ENCODE measurements at places on chromosomes 6 and 20.

GRCh38 chr20:61561111-61561830 is 309.2 kb downstream of the CDH4 start:
- no peak for DNase-seq

GRCh38 chr6:135043846-135044245 is 10.8 kb downstream of the HBS1L start:
- no peak for DNase-seq

GRCh38 chr20:3863317-3863716 is 16.7 kb downstream of the MAVS start:
- no peak for DNase-seq

DNA sequence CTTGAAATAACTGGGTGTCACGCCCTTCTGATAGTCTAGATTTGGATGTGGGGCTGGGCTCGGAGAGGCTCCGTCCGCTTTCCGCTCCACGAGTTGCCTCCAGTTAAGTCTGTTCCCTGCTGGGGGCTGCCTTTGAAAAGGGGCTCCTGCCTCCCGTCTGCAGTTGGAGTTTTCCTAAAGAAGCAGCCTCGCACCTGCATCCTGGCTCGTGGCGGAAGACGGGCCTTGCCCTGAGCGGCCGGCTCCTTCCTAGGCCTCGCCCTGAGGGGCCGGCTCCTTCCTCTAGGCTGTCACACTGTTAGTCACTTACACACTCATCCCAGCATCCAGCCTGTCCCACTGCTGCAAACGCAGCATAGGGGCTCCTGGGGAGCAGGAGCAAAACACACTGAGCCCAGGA is 74.4 kb downstream of the SMOC2 start:
- DNase-seq: no peak

- DNase-seq: no peak
Measured at GRCh38 chr6:47267301-47267700, 42.4 kb downstream of the TNFRSF21 start.

DNA sequence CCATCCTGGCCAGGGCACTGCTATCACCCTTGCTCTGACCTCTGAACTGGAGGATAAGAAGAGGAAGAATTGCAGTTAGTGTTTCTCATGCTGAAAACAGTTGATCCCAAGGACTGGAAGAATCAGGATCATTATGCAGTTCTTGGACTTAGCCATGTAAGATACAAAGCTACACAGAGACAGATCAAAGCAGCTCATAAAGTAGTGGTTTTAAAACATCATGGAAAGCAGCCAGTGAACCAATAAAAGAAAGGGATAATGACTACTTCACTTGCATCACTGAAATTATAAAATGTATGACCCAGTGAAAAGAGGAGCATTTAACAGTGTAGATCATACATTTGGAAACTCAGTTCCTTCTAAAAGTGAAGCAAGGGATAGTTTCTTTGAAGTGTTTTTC is 47.7 kb downstream of the DNAH8 start:
- no peak for DNase-seq

- no peak for DNase-seq
Measured at GRCh38 chr6:100175814-100176310, 181.8 kb upstream of the MCHR2 start.

GRCh38 chr20:17273717-17274116 is 46.9 kb downstream of the PCSK2 start:
- DNase-seq: no peak

- DNase-seq: no peak
Measured at GRCh38 chr20:12166053-12166717, 248.5 kb downstream of the BTBD3 start.

GRCh38 chr6:170537329-170537728 is 15.8 kb downstream of the PSMB1 start:
- DNase-seq: no peak

DNA sequence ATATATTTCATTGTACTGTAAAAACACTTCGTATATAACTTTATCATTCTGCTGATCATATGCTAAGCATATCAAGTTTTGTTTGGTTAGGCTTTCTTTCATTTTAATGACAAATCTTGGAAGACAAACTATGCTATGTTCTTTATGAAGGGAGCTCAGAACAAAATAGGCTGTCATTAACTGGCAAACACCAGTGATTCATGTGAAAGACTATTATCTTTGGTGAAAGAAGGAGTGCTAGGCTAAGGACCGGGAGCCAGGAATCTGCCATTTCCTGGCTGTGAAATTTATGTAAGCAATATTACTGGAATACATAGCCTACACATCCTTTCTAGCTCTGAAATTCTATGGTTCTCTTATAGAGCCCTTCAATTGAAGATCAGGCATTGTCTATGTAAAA is 136.2 kb upstream of the CCN2 start:
- DNase-seq: no peak

DNA sequence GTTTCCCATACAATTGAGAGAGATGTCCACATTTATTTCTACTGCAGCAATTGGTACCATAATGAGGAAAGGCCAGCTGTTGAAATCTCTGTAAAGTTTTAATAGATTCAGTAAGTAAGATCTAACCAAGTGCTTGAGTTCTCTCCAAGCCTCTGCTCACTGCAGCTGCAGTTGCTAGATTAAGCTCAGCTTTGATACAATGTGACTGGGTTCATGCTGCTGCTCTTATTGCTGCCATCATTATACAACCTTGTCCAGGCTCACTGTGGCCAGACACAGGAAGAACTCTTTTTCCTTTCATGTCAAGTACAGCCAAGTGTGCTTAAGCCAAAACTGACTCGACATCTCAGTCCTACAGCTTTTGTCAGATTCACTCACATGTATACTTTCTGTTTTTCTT is 423.5 kb downstream of the GJA1 start:
- DNase-seq: no peak

DNA sequence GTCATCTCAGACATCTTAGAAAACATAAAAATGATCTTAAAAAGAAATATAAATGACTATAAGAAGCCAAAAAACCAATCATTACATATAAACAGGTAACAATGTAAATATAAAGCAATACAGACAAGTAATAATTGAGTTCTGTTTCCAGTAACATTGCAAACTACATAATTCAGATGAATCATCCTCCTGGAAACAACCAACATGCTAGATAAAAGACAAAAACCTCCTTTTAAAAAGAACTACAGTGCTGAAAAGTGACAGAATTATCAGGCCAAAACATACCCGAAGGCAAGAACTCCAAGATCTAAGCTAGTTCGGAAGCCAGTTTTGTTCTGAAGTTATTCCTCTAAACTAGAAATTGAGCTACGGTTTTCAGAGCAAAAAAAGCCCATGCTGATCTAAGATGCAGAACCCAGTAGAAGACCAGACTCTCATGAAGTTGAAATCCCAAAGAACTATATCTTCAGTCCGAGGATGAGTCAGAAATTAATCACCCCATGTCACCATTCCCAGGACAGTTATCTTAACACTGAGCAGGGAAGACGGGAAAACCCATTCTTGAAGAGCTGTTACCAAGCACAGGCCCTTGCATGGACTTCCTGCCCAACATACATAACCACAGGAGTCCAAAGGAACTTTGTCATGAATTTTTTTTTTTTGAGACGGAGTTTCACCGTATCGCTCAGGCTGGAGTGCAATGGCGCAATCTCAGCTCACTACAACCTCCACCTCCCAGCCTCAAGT is 9.8 kb downstream of the PGM3 start:
- DNase-seq: no peak

GRCh38 chr6:10465629-10466499 is 51.0 kb upstream of the TFAP2A start:
- peak; percentile 35 for DNase-seq

- DNase-seq: no peak
Measured at GRCh38 chr6:68008445-68008844, 626.6 kb upstream of the ADGRB3 start.

DNA sequence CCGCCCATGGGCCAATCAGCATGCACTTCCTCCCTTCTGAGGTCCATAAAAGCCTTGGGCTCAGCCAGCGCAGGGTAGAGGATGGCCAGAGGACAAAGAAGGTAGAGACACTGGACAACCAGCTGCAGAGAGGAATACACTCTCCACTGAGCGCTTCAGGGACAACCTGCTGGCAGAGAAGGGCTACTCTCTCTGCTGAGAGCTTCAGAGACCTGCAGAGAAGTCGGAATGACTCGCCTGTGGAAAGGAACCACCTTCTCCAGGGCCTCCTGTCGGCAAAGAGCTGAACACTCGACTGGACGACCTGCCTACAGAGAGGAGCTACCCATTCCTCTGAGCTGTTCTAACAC is 31.4 kb upstream of the SLA2 start:
- DNase-seq: no peak

DNA sequence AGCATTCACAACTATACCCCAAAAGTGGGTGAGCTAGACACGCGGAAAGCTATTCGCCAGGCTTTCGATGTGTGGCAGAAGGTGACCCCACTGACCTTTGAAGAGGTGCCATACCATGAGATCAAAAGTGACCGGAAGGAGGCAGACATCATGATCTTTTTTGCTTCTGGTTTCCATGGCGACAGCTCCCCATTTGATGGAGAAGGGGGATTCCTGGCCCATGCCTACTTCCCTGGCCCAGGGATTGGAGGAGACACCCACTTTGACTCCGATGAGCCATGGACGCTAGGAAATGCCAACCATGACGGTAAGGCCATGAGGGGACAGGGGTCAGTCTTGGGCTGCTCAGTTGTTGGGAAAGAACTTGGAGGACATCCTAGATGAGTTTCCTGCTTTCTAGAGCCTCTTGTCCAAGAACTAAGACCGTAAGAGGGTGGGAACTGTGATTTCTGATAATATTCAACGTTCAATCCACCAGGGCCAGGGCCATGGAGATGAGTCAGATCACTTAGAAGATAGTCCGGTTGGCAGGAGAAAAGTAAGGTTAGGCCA is 23.4 kb downstream of the MMP24OS start:
- no peak for DNase-seq

- no peak for DNase-seq
Measured at GRCh38 chr20:8303651-8304050, 171.6 kb downstream of the PLCB1 start.

DNA sequence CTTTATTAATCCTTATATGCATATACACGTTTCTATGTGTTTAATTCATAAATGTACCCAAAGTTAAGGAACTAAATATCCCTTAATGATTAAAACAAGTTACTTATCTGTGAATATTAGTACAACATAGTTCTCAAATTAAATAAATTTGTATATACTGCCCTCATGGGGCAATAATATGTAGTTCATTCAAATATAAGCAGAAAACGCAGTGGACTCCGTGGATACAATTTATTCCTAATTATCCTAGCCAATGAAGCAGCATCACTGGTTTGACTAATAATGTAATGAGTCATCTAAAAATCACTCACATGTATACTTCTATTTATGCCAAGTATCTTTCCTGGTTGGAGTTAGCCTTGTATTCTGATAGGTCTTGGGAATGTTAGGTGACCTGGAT is 111.6 kb downstream of the TBC1D32 start:
- DNase-seq: no peak

- DNase-seq: no peak
Measured at GRCh38 chr6:162344646-162345010, 382.9 kb downstream of the PRKN start.

DNA sequence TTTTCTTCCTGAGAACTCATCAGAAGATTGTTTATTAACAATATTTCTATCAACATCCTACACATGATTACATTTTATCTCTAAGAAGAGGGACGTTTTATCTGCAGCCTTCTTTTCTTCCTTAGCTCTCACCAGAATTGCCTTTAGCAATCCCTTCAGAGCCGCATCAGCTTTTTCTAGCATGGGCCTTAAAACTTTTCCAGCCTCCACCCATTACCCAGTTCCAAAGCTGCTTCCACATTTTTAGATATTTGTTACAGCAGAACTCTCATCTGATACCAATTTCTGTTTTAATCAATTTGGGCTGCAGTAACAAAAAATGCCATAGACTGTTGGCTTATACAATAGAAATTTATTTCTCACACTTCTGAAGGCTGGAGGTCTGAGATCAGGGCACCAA is 281.5 kb downstream of the THBS2 start:
- no peak for DNase-seq

GRCh38 chr6:158755636-158756035 is 63.5 kb downstream of the EZR start:
- no peak for DNase-seq

DNA sequence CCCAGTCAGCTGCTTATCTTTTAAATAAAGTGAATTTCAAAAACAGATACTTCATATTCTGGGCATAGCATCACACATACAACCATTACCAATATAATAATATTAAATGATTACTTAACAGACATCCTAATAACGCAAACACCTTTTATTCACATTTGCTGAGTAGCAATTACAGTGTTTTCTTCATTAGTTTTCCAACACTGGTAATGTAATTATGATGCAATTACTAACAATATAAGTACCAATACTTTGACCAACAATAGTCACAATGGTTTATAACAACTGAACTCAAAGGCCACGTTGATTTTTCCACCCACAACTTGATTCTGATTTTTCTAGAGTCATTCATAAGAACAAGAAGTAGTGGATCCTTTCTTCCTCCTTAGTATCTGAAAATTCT is 104.1 kb downstream of the MYB start:
- DNase-seq: no peak

DNA sequence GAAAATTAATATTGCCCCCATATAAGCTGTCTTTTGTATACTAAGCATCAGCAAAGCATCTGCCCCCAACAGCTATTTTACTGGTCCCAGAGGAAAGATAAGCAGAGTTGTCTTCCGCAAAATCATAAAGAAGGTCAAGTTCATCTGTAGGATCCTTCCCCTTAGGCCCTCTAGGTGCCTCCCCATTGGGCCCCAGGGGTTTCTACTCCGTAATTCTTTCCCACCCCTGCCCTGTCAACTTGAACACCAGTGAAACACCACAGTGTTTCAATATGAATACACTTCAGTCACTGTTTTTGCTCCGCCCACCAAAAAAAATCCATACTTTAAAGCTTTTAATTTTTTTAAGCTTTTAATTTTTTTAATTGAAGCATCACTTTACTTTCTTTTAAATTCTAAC is 159.2 kb downstream of the ATXN1 start:
- peak; percentile 58 for DNase-seq

- DNase-seq: no peak
Measured at GRCh38 chr20:44135417-44136204, 51.4 kb downstream of the JPH2 start.

DNA sequence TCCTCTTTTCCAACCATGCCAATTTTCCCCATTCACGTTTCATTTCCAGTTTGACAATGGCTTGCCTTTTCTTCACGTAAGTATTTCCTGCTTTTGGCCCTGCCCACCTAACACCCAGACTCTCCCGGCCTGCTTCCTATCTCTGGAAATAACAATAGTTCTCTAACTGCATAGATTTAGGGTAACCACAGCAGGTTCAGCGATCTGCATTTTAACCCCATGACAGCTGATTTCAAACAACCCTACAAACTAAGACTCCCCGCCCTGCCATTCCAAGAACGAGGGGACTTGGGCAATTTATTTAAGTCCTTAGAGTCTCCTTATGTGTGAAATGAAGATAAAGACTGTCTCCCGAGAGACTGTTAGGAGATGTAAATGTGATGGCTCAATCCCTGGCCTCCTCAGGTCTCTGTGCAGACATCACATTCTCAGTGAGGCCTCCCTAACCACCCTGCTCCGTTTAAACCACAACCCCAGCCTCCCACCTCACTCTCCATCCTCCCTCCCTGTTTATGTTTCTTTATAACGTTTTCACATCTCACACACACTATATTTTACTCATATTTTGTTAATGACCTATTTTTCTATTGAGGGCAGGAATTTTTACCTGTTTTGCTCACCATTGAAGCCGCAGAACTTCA is 134.8 kb downstream of the GJA10 start:
- DNase-seq: no peak

- peak; percentile 57 for DNase-seq
Measured at GRCh38 chr6:13767121-13767808, 47.1 kb downstream of the MCUR1 start.

GRCh38 chr6:104995989-104996617 is 39.2 kb downstream of the LIN28B start:
- no peak for DNase-seq

Measured in activated naive CD8-positive, alpha-beta T cell treated with anti-CD3 and anti-CD28 coated beads, Interleukin-2, amount 50 U/mL, for 24 hours (primary cell).